Activated T-helper 2 cell treated with anti-CD3 and anti-CD28 coated beads, Interferon-gamma antibody, Interleukin-2, Interleukin-4, amounts not matched to agents 10 μg/mL and 5 μg/mL and 100 μg/mL, durations not matched to agents 14 hours and 24 hours and 36 hours (primary cell): ENCODE measurements at places on chromosomes 1 and 21. TPM values are rescaled to one million over a fixed set of nuclear protein-coding genes. Genes with fewer than 3 reads are reported as not detected.

DNA sequence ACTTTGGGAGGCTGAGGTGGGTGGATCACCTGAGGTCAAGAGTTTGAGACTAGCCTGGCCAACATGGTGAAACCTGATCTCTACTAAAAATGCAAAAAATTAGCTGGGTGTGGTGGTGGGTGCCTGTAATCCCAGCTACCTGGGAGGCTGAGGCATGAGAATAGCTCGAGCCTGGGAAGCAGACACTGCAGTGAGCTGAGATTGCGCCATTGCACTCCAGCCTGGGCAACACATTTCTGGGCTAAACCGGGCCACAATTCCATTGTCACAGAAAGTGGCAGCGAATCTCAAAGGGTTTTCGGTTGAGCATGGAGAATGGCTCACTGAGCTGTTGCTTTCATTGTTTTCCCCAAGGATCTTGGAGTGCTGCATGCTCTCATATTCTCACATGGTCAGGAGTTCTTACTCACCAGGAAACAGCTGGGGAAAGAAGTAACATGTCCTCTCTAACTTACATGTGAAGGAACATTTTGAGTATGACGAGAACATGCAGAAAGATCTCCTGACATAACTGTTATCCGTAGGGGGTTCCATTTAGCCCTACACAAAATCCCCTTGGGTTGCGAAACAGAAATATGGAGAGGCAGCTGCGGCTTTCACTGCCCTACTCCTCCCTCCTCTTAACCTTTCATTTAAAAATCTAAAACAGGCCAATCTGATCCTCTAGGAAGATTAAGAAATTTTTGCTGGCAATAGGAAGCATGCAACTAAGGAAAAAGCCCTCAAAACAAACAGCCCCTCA, 341.1 kb downstream of the PCP4 start:
- DNase-seq = no peak

DNA sequence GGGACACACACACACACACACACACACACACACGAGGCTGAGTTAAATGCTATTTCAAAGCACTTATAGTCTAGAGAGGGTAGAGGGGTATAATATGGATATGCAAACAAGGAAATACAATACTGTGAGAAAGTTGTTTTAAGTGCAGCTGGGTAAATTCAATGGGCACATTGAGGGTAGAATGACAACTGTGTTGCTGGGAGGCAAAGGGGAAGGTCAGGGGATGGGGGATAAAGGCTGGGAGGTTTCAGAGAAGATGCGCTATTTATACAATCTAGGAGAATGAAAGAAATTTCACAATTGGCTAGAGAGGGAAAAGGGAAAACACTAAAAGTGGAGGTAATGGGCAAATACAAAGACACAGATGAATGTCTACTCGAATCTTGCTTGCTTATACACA, 19.4 kb downstream of the EXTL2 start:
- no peak for DNase-seq

DNA sequence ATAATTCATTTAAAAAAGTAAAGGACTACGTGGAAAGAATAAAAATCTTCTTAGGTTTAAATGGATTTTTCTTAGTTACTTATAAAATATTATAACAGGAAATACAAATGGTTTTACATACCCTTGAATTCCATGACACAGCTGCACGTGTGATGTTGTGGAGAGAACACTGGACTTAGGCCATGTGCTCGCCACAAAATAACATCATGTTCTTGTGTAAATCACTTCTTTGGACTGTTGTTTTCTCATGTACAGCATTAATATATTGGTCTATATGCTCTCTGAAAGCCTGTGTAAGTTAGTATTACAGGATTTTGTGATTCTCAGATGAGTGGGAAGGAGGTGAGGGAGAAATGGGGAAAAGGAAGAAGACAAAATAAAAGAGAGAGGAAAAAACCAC, 228.2 kb downstream of the DNM3 start:
- DNase-seq = no peak

DNA sequence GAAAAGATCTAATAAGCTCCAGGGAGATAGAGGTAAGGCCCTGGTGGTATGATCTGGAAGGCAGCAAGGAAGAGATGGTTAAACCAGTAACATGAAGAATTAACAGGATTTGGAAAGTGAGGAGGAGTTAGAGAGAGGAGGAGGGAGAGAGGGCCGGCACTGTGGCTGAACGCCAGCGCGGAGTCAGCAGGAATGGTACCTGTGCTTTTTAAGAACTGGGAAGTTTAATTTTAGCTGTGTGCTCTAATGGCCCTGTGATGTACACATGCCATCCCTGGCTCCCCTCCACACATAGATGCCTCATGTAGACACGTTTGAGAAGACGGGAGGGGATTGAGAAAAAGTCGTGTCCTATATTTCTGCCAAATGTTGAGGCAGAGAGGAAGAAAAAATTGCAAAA, 13.8 kb upstream of the AVPR1B start:
- no peak for DNase-seq

DNA sequence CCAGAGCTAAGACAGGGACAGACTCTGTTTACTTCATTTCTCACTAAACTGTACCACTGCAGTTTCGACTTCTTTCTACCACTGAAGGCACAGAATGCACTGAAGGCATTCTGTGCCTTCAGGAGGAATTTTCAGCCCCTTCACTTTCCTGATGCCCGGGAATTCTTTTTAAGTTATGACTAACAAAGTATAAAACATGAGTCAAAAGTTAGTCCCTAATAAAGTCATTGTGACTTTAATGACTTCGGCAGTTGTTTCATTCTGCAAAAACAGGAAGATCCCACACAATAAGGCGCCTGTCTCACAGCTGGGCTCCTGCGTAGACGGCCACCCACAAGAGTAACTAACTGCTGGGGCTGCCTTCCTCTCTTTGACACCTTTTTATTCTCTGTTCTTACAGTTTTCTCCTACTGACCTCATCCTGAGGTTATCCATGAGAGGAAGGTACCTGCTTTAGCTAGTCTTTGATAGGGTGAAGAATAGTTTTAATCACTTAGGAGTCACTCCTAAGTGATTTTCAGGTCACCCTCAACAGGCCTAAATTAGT, 183.9 kb upstream of the SGIP1 start:
- DNase-seq = no peak

- DNase-seq = no peak
Observed at GRCh38 chr1:228842094-228842775, 107.0 kb downstream of the RHOU start.

DNA sequence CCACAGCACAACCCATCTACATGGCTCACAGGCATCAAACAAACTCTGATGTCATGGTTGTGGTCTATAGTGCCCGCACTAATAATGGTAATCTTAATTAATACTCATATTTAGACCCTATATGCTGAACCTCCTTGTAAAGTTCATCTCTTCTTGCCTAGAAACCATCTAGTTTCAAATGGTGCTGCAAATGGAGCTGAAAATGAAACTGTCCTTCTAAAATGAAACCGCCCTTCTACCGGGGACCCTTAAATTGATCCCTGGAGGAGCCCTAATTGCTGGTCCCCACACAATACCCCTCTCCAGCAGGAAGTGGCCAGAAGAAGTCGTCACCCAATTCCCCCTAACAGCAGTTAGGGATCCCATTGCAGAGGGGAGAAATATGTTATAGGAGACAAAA, 612.6 kb downstream of the MRPL39 start:
- no peak for DNase-seq

GRCh38 chr1:40469327-40469726, 7.8 kb upstream of the ZFP69 start:
- no peak for DNase-seq

- DNase-seq = no peak
Observed at GRCh38 chr1:109208394-109208793, 5.3 kb upstream of the SARS1 start.

GRCh38 chr1:156342166-156342955, 4.0 kb downstream of the TSACC start:
- DNase-seq = no peak

DNA sequence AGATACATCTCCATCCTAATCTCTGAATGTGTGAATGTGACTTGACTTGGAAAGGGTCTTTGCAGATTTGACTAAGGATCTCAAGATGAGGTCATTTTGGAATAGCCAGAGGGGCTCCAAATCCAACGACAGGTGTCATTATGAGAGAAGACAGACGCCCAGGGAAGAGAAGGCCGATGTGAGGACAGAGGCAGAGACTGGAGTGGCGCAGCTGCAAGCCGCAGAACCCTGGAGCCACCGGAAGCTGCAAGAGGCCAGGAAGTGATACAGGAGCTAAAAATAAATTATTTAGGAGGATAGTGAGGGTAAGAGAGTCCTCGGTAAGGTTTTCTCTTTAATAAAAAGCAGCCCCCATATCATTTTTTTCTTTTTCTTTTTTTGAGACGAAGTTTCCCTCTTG, 9.7 kb upstream of the AADACL4 start:
- no peak for DNase-seq

DNA sequence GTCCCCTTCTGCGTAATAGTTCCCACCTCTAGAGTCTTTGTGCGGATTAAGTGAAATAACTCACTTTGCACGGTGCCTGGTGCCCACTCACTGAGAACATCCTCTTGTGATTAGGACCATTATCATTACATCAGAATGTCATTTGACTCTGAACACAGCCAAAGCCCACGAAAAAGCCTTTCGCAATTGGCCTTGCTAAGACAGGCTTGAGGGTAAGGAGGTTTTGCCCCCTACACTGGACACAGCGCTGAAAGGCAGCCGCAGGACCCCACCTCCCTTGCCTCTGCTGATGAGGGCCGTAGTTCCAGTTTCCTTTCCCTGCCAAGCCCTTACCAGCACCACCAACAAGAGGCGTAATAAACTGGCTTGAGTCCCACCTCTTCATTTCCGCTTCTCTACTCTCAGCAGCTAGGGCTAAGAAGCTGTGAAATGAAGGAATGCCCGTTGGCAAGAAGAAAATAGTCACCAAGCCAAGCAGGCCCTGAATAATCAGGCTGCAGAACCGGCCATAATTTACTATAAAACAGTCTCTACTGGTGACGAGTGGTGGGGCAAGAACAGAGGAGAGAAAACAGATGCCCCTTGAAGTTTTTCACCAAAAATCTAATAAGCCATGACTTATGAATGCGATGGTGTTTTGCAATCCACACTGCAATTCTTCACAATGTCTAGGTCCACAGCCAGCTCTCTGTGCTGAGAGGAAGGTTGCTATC, 53.1 kb downstream of the SH3GLB1 start:
- DNase-seq = no peak

DNA sequence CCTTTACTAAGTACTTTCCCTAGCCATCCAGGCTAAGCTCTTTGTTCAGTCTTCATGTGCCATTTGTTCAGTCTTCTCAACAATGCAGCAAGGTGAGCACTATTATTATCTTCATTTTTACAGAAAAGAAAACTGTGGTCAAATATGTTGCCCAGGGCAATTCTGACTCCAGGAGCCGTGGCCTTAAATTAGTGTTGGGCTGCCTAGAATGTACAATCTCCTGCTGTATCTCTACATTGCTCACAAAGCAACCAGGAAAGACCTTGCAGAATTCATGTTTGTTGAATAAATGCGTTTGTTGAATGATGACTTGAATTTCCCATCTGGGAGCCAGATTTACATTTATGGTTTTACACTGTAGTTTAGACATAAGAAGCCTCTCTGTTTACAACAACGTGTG, 14.2 kb downstream of the CD101 start:
- no peak for DNase-seq

DNA sequence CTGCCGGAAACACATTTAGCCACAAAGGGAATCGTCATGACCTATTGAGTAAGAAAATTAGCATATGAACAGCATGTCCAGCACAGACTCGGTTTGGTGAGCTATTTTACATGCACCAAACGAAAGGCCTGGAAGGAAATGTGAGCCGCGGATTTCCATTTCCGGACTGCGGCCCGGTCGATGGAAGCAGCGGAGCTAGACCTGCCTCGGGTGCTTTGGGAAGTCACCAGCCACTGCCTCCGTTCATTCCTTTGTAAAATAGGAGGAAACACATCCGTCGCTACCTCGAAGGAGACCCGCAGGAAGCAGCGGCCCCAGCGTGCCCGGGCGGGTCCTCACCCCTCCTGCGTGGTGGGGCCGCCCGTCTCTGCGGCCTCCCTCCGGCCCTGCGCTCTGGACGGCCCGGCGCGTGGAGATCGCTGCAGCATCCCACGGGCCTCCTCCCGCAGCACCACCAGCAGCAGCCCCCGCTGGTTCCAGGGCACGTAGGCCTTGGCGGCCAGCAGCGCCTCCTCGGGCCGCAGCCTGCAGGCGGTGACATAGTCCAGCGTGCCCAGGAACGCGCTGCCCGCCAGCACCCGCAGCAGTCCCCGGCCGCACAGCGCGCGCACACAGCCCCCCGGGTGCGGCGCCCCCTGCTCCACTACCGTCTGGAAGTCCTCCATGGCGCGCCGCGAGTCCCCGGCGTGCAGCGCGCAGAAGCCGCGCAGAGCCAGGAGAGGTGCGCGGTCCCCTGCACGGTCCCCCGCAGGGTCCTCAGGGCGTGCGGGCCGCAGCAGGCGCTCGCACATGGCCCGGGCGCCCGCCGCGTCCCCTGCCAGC, 12.1 kb downstream of the TTC34 start:
- no peak for DNase-seq

DNA sequence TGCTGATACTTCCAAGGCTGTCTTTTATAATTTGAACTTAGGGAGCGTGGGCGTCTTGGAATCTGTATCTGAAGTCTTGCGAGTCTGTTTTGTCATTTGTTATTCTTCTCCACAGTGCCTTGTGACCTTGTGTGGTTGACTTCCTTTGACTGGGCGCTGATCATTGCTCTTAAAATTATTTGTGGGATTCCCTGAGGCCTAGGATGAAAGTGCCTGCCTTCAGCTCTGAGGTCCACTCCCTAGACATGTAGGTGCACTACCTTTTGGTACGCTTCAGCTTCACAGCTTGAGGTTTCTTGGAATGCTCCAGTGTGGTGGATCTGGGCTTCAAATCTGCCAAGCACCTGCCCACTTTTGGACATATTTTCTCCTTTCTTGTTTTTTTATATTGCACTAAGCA, 50.2 kb upstream of the IGSF5 start:
- no peak for DNase-seq

DNA sequence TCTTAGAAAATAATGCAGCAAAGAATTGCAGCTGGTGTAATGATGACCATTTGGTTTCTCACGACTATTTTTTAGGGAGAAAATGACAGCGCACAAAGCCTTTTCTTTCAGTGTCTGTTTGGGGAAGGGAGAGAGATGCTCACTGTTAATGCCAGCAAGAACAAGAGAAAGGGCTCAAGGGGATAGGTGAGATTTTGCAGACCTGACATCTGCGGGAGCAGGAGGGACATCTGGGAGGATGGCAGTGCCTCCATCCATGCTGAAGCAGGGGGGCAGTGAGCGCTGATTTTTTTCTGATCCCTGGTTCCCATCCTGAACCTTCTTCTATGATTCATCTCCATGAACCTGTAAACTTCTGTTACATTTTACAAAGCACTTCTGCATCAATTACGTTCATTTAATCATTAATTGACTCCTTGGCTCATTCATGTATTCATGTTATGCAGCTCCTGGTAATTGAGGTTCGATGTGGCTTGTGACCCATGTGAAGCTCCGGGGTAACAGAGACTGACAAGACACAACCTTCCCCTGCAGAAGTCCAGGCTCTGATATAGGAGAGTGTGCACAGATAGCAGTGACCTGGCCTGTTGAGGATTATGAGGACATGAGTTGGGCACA, 595.3 kb downstream of the PTPRU start:
- DNase-seq = no peak

TMEM82 gene
- not detected in 2 replicates for total RNA-seq

F13B gene
- not detected in 2 replicates for total RNA-seq

PDPN gene
- total RNA-seq = not detected in 2 replicates

REN gene
- total RNA-seq = not detected in 2 replicates

CATSPERE gene
- 0.18 and 0.25 TPM in 2 replicates for total RNA-seq

OR2T5 gene
- total RNA-seq = not detected in 2 replicates

MIA3 gene
- total RNA-seq = 40.6 and 44.4 TPM in 2 replicates
